Ovary (tissue), 10 donors: ENCODE measurements at places on chromosomes 7 and 10. TPM values are rescaled to one million over a fixed set of nuclear protein-coding genes. Genes with fewer than 3 reads are reported as not detected.
A peak's percentile ranks its signal among the peaks of the same experiment; 100 is the strongest.

DNA sequence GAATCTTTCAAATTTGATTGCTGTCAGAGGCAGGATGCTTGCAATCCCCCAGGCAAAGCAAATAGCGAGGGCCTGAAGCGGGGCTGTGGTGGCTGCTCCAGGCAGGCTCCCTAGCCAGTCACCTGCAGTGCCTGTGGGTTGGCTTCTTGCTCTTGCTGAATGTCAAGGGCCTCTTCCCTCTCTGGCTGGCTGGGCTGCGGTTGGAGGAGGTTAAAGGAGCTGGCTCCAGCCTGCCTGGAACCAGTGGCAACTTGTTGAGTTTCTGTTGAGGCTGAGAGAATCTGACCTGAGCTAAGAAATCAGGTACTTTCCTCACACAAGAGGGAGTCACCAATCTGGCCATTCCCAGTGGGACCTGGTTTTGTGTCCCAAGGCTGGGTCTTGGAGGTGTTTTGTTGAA, 134.7 kb downstream of the TMEM178B start:
- H3K36me3 ChIP-seq, result no peaks in the 10 kb centered on the region
- DNase-seq, result no peak
- H3K27ac ChIP-seq, result no peak overlapping the region
- no peak overlapping the region for H3K4me3 ChIP-seq
- no peaks in the 10 kb centered on the region for H3K27me3 ChIP-seq

- H3K27me3 ChIP-seq, result no peaks in the 10 kb centered on the region
- no peak overlapping the region for H3K4me3 ChIP-seq
- no peaks in the 10 kb centered on the region for H3K36me3 ChIP-seq
Measured at GRCh38 chr10:76440426-76440825, 1009.0 kb downstream of the LRMDA start.

GRCh38 chr7:29459589-29459988, 104.0 kb upstream of the PRR15 start:
- H3K4me1 ChIP-seq, result peaks cover 8% of the 10 kb centered on the region
- no peaks in the 10 kb centered on the region for H3K27me3 ChIP-seq
- no peak overlapping the region for H3K4me3 ChIP-seq

TMEM236 gene
- total RNA-seq, result 0.48 TPM

- H3K4me3 ChIP-seq, result no peak overlapping the region
- no peaks in the 10 kb centered on the region for H3K36me3 ChIP-seq
- no peak for DNase-seq
- H3K4me1 ChIP-seq, result peaks cover 7% of the 10 kb centered on the region
- no peak overlapping the region for H3K27ac ChIP-seq
Measured at GRCh38 chr10:30865141-30865926, 166.3 kb downstream of the ZNF438 start.

DNA sequence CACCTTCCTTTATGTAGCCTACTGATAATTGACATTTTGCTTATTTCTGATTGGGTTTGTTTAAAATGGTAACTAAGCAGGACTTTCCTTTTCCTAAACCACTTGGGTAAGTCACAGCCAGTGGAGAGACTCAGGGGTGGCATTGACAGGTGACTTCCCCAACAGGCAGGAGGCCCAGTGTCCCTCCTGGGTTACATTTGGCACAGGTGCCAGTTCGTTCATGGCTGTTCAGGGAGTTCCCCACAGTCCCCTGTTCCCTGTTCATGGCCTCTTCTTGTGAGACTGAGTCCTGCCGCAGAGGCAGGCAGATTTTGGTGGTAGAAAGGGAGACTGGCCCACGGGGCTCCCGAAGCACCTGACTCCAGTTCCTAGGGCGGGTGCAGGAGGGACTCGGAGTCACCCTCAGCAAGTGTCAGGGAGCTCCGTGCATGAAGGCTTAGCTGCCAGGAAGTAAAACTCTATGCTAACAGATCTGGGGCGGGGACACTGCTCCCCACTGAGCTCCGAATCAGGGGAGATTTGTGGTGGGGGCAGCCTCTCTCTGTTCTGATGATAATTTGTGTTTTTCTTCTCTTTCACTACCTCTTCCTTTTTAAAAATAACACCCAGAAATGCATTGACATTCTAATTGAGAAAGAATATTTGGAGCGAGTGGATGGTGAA, 84.1 kb downstream of the EZH2 start:
- no peaks in the 10 kb centered on the region for H3K27me3 ChIP-seq
- no peaks in the 10 kb centered on the region for H3K36me3 ChIP-seq
- no peak for DNase-seq

GDF2 gene
- not detected for total RNA-seq

GRCh38 chr10:98038288-98038687, 7.9 kb upstream of the CRTAC1 start:
- no peaks in the 10 kb centered on the region for H3K27me3 ChIP-seq
- H3K27ac ChIP-seq, result no peak overlapping the region
- no peaks in the 10 kb centered on the region for H3K36me3 ChIP-seq
- no peak for DNase-seq
- no peak overlapping the region for H3K4me3 ChIP-seq

DNA sequence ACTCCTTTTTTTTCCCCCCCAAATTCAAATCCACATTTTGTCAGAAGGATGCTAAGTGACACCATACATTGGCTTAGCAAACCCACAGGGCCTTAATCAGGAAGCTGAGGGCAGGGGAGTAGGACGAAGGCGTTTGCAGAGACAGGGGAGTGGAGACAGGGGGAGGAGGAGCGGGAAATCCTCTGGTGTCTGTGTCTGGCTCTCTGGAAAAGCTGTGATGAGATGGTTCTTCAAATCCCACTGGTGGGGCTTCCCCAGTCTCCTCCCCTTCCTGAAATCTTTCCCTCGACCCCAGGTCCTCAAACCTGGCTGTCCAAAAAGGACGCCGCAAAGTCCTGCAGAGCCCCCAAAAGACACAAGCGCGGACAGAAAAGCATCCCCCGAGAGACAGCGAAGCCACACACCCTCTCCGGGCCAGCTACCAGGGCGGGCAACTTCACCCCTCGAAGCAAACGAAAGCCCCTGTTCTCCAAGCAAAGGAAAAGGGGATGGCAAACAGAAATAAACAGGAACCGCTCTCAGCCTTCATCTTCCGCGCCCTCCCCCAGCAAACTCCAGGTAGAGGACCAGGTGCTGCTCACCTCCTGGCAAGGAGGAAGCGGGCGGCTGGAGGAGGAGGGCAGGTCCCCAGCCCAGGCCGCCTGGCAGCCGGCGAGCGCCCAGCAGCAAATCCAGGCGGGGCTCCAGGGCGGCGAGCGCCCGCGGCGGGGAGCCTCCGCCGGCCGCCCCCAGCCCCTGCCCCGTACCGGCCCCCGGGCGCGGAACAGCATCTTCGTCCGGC, 520 bp downstream of the ELAPOR2 start:
- H3K27me3 ChIP-seq, result no peaks in the 10 kb centered on the region
- peak; percentile 28 for DNase-seq
- no peak overlapping the region for H3K27ac ChIP-seq
- H3K4me1 ChIP-seq, result peaks cover 4% of the 10 kb centered on the region
- no peaks in the 10 kb centered on the region for H3K36me3 ChIP-seq

AEBP1 gene
- total RNA-seq, result 411 TPM

TEX36 gene
- not detected for total RNA-seq

SPDYE8 gene
- total RNA-seq, result not detected

NKX2-3 gene
- total RNA-seq, result not detected

GRCh38 chr7:141563956-141564623, 12.9 kb downstream of the AGK start:
- no peak overlapping the region for H3K27ac ChIP-seq
- DNase-seq, result no peak
- H3K36me3 ChIP-seq, result no peaks in the 10 kb centered on the region
- H3K4me1 ChIP-seq, result no peaks in the 10 kb centered on the region
- H3K27me3 ChIP-seq, result no peaks in the 10 kb centered on the region

HOXA10 gene
- total RNA-seq, result 0.46 TPM

DNA sequence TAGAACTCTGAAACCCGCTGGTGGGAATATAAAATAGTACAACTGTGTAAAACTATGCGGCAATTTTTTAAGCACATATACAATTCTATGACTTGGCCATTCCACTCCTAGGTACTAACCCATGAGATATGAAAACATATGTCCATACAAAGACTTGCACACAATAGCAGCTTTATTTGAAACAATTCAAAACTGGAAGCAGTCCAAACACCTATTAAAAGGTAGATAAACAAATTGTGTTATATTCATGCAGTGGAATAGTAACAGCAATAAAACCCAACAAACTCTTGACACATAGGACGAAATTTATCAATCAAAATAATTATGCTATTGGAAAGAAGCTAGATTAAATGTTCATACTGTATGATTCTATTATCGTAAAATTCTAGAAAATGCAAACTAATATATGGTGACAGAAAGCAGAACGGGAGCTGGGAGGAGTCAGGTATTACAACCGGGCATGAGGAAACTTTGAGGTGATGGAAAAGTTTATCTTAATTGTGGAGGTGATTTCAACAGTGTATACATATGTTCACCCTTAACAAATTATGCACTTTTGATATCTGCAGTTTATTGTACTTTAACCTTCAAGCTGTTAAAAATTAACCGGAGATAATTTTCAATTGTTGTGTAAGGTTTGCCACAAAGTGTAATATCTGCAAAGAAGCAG, 803 bp upstream of the STK31 start:
- H3K27ac ChIP-seq, result no peak overlapping the region
- H3K36me3 ChIP-seq, result no peaks in the 10 kb centered on the region
- no peaks in the 10 kb centered on the region for H3K27me3 ChIP-seq
- H3K4me1 ChIP-seq, result no peaks in the 10 kb centered on the region
- H3K4me3 ChIP-seq, result no peak overlapping the region
- DNase-seq, result no peak

GRCh38 chr7:33936503-33936902, 31.2 kb downstream of the BMPER start:
- DNase-seq, result no peak
- no peak overlapping the region for H3K4me3 ChIP-seq
- no peak overlapping the region for H3K27ac ChIP-seq
- H3K4me1 ChIP-seq, result peaks cover 1% of the 10 kb centered on the region

DNA sequence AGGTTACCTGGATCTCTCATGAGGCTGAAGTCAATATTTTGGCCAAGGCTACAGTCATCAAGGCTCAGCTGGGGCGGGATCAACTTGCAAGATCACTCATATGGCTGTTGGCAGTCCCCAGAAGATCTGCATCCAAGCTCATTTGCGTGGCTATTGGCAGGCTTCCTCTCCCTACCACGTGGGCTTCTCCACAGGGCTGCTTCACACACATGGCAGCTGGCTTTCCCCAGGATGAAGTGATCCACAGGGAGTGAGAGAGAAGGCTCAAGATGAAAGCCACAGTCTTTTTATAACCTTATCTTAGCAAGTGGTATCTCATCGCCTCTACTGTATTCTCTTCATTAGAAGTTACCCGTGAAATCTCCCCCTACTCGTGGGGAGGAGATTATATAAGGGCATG, 167.4 kb downstream of the TMEM26 start:
- no peaks in the 10 kb centered on the region for H3K4me1 ChIP-seq
- H3K4me3 ChIP-seq, result no peak overlapping the region
- no peaks in the 10 kb centered on the region for H3K27me3 ChIP-seq

- H3K4me3 ChIP-seq, result no peak overlapping the region
- H3K4me1 ChIP-seq, result peaks cover 30% of the 10 kb centered on the region
- no peaks in the 10 kb centered on the region for H3K36me3 ChIP-seq
- H3K27me3 ChIP-seq, result no peaks in the 10 kb centered on the region
- no peak for DNase-seq
- peak overlapping the region; percentile 22 for H3K27ac ChIP-seq
Measured at GRCh38 chr7:134907000-134907399, 79.3 kb upstream of the AGBL3 start.

ADAM12 gene
- 10.2 TPM for total RNA-seq
